Stimulated activated CD8-positive, alpha-beta memory T cell treated with anti-CD3 and anti-CD28 coated beads, Interleukin-12 subunit alpha, Interleukin-12 subunit beta, amount 100 ng/mL, for 1 hour (primary cell): ENCODE measurements at places on chromosomes 5 and 9.

DNA sequence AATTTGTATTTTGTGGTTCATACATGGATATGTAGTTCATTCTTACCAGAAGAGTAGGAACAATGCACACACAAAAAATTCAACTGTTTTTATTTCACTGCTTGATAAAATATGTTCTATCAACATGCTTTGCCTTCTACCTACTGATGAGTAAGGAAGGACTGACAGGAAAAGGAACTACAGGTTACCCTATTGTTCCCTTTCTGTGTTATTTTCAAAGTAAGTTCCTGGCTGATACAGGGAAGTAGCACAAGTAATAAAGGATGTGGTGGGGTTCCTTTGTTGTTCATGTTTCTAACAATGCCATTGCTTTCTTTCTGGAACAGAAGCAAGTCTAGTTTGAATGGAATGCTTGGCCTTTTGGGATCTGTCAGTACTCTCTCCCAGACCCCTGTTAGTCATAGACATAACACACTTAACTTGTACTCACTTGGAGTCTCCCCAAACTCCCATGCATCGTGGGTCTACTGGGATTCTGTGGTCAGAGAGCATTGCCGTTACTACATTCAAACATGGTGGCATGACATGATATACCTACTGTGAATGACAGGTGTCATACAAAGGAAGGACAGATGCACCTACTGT lies 20.2 kb upstream of the ALDOB start:
- no peak for DNase-seq

DNA sequence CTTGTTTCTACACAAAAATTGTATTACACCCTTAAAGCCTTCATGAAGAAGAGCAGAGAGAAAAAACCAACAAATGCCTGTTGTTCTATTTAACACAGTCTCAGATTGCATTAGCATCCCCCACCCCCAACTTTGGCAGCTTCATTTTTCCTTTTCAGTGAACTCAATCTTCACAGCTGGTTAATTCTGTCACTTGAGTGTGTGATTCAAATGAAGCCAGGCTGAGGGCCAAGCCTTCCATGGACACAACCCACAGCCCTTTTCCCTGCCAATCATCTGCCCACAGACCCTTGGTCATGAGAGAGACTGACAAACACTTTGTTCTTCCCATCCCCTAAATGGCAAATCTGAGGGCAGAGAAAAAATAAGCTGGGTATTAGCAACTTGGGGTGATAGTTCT lies 217.5 kb upstream of the NMUR2 start:
- DNase-seq = no peak

- DNase-seq = no peak
Observed at GRCh38 chr9:111945216-111945615, 48.6 kb downstream of the UGCG start.

- DNase-seq = no peak
Observed at GRCh38 chr5:68318955-68319705, 103.6 kb downstream of the PIK3R1 start.

GRCh38 chr5:145941096-145941447 lies 4.7 kb downstream of the SH3RF2 start:
- no peak for DNase-seq

DNA sequence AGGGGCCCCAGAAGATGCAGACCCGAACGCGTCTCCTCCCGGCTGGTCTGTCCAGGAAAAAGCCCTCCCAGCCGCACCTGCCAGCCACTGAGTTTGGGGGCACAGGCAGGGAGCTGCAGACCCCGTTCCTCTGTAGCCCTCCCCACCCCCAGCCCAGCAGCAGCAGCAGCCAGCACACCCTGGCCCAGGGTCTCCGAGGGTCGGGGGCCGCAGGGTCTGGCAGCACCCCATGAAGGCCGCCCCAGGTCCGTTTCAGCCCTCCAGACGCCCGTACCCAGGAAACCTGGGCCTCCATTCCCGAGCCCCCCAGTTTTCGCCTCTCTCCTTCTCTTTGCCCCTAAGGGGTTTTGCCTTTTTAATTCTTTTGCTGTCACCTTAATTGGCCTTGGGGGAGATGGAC lies 19.7 kb downstream of the EXD3 start:
- no peak for DNase-seq
